ENCODE measurements at places on chromosomes 12 and 14.

GRCh38 chr14:103629503-103630121 lies 601 bp downstream of the KLC1 start:
- no peak for DNase-seq

DNA sequence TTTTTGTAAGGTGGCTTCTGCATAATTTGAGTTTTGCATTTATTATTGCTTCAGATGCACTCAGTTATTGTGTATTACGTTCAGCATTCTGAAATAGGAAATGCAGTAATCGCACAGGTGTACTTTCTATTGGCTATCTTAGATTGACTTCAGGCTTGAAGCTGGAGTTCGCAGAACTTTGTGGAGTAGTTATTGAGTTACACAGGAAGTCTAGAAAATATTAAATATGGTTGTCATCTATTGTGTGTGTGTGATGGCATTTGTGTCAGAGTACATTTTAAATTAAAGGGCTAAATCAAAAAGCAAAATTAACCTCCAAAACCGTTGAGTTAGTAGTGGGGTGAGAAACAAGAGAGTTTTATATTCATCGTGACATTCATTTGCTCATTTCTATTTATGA lies 2.7 kb downstream of the ARID2 start:
- peak; percentile 59 for DNase-seq

DNA sequence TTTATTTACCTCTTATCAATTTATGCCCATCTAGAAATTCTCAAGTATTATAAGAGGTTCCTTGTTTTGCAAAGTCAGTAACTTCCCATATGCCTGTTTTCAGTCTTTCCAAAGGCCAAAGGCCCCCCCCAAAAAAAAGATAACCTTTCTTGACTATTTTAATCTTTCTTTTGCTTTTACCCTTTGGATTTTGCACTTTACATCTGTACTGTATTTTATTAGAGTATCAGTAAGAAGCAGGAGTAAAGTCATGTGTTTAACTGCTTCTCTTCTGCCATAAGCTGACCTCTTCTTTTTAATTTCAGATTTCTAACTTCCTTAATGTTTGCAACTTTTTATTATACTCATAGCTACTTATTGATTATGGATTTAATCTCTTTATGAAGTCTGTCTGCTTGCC lies 716.4 kb upstream of the NOVA1 start:
- DNase-seq, result no peak

- no peak for DNase-seq
These were observed 125.7 kb upstream of the KRAS start for GRCh38 chr12:25376407-25376806.

- no peak for DNase-seq
These were observed 9.7 kb upstream of the HOXC6 start for GRCh38 chr12:54018468-54018984.

DNA sequence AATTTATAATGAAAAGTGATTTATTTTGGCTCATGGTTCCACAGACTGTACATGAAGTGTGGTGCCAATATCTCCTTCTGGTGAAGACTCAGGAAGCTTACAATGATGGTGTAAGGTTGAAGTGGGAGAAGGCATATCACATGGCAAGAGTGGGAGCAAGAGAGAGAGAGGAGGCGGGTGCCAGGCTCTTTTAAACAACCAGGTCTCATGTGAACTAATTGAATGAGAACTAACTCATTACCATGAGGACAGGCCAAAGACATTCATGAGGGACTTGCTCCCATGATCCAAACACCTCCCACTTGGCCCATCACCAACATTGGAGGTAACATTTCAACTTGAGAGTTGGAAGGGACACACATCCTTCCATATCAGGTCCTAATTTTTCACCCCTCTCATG lies 155.2 kb downstream of the SLC38A4 start:
- DNase-seq, result no peak

- peak; percentile 35 for DNase-seq
These were observed 406.0 kb downstream of the PRKD1 start for GRCh38 chr14:29521526-29522137.

DNA sequence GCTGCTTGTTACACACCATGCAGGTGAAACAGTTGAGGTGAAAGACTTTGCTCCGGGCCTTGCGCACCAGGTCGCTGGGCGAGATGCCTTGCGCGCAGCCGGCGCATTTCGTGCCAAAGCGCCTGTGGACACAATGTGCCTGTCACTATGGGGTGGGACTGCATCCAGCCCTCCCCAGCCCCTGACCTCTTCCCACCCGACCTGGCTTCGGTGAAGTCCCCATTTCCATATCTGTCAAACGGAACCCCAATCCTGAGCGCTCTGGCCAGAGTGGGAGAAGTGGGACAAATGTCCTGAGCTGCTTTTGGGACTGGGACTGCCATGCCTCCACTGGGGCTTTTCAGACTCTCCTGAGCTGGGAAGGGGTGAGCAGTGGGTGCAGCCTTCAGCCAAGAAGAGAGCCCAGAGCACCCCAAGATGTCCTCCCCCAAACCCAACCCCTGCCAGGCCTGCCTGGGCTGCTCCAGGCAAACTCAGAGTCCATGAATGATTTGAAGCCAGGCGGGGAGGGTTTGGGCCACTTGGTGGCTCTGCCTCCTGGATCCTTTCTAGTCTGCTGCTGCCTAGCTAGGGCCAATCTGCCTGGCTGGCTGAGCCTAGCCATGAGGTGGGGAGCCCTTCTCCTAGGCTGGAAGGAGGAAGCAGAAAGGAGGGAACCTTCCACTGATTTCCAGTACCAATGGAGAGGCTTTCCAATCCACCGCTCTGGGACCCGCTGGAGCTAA lies 2.3 kb downstream of the LHX5 start:
- no peak for DNase-seq

GRCh38 chr12:89542912-89543592 lies 17.2 kb upstream of the POC1B start:
- peak; percentile 74 for DNase-seq

GRCh38 chr14:64634558-64634957 lies 69.7 kb upstream of the PLEKHG3 start:
- no peak for DNase-seq

GRCh38 chr12:86712425-86712843 lies 456.2 kb upstream of the MGAT4C start:
- DNase-seq, result peak; percentile 99

- no peak for DNase-seq
These were observed 73.8 kb downstream of the SYNE2 start for GRCh38 chr14:63926641-63927040.

DNA sequence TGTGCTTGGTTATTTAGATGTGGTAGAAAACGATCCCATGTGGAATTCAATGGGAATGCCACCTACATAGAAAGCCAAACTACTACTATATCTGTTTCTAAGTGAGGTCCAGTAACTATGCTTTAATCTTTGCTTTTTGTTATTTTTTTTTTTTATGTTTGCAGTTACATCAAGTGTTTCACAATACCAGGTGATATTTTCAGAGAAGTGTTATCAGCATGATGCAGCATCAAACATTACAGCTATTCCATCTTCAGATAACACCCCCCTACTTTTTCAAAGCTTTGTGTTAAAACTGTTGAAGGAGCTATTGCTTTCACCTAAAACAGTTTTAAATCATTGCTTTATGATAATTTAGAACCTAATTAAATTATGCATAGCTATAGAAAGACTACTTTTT lies 163.8 kb upstream of the SLC16A7 start:
- DNase-seq, result no peak

DNA sequence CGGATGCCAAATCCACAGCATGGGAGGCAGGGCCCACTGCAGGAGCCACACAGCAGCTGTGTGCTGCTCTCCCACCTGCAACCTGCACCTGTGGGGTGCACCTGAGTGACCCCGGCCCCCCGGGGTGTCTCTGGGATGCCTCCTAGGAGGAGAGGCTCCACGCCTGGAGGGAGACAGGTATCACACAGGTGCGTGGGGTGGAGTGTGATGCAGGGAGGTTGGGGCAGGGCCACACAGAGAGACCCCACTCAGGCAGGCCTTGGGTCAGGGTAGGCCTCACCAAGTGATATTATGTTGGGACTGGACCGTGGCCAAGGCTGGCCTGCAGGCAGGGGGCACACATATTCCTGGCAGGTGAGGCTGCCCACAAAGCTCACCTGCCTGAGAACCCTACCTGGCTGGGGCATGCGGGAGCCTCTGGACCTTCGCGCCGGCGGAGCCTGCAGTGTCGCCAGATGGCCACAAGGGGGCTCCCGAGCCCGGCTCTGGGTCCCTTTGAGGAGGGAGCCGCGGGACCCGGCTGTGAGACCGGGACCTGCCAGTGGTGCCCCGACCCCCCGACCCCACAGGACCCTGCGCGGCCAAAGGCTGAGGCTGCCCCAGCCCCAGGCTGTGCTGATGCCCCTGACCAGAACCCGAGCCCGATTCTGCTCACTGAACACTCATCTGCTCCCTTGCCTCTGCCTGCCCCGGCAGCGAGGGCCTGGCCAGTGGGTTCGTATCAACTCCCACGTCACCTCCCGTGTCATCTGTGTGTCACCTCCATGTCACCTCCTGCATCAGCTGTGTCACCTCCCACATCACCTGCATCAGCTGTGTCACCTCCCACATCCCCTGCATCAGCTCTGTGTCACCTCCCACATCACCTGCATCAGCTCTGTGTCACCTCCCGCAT lies 11.4 kb downstream of the TMEM121 start:
- peak; percentile 4 for DNase-seq

GRCh38 chr12:58645946-58646345 lies 274.4 kb downstream of the LRIG3 start:
- no peak for DNase-seq

GRCh38 chr12:114678028-114678427 lies 5.9 kb downstream of the TBX3 start:
- no peak for DNase-seq

GRCh38 chr12:121277374-121277759 lies 19.1 kb downstream of the CAMKK2 start:
- no peak for DNase-seq

GRCh38 chr12:109798691-109799090 lies 34.5 kb downstream of the TRPV4 start:
- DNase-seq, result no peak

DNA sequence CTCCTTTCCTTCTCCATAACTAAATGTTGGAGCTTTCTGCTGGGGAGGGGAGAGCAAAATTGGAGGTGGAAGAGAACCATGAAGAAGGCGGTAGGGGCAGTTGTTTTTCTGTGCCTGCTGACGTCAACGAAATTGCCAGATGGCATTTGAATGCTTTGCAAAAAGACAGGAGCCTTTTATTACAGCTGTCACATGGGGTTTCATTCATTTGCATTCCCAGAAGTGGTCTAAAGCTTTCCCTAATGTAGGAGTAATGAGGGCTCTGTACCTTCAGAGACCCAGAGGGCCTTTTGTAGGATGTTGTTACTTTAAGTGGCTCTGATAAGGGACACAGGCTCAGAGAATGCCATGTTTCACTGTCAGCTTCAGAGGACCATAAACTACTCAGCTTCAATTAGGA lies 107.1 kb upstream of the SLCO1C1 start:
- no peak for DNase-seq

- DNase-seq, result no peak
These were observed 101.4 kb upstream of the RTL1 start for GRCh38 chr14:101004954-101005353.

- DNase-seq, result peak; percentile 85
These were observed 51.6 kb upstream of the PMCH start for GRCh38 chr12:102249079-102249841.

DNA sequence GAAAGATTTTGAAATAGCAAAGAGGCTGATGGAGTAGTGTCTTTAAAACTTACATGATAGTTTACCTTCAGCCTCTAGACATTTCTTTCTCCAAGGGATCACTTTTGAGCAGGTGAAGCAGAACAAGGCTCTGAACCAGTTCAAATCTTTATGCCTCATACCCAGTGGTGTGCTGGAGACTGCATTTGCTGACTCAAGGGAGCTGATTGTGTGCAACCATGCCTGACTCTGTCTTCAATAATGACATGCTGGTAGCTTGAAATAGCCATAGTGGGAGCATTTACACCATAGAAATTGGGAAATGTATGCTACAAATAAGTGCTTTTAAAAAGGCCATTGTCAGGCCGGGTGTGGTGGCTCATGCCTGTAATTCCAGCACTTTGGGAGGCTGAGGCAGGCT lies 482.0 kb downstream of the TMTC2 start:
- no peak for DNase-seq

GRCh38 chr14:71183876-71184689 lies 276.8 kb downstream of the PCNX1 start:
- DNase-seq, result no peak

DNA sequence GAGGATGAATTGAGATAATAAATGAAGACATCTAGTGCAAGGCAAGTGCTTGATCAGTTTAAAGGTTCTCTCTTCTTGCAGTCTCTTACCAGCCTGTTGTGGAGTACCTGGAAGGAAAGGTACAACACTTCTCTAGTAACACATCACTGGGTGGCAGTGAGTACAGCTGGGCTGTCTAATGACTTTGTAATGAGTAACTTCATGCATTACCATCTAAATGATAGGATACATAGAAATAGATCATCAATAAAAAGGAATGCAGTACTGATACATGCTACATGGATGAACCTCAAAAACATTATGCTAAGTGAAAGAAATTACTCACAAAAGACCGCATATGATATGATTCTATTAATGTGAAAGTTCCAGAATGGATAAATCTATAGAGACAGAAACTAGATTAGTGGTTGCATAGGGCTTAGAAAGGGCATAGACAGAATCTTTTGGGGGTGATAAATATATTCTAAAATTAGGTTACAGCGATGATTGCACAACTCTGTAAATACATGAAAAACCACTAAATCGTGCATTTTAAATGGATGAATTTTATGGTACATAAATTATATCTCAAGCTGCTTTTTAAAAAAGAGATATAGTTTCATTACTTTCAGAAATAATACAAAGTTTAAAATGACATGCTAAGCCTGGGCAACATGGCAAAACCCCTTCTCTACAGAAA lies 224.4 kb downstream of the CHST11 start:
- DNase-seq, result no peak

- peak; percentile 64 for DNase-seq
These were observed 53.3 kb downstream of the SMIM41 start for GRCh38 chr12:52132754-52133161.

GRCh38 chr12:46677749-46678148 lies 148.0 kb downstream of the SLC38A4 start:
- peak; percentile 74 for DNase-seq

GRCh38 chr14:95196268-95196667 lies 38.9 kb upstream of the DICER1 start:
- no peak for DNase-seq

DNA sequence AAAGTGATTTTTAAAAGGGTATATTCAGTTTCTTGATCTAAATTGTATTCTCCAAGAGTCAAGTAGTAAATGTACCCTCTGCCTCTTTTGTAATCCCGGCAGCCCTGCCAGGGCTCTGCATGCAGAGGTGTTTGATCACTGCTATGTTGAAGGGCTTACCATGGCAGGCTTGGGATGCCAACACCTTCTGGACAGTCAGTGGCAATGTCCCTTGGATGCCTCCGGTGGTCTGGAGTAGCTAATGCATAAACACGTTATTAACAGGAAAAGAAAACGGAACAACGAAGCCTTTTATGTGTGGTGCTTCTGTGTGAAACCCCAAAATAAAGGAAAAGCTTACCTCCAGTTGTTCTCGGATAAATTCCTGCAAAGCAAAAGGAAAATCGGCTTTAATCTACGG lies 19.9 kb downstream of the EIF2B2 start:
- DNase-seq, result no peak

Data from bronchial epithelial cell (primary cell).